ENCODE measurements at places on chromosomes 1 and 21.

- DNase-seq: no peak
These were observed 116.8 kb downstream of the CASZ1 start for GRCh38 chr1:10679496-10680220.

DNA sequence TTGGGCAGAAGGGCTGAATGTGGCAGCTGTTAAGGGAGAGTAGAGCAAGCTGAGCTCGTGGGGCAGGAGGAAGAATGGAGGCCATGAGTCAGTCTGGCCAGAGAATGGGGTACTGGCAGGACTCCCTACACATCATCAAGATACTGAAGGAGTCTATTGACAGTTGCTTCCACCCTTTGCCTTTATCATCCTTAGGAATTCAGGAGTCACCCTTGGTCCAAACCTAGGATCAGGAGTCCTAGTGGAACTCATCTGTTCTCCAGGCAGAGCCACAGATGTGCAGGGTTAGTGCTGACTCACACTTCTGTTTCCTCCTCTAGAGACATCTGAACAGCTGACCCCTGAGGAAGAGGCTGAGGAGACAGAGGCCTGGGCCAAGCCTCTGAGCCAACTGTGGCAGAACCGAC, 18.7 kb upstream of the ST3GAL3 start:
- DNase-seq: no peak

GRCh38 chr1:68473060-68473459, 23.3 kb upstream of the RPE65 start:
- no peak for DNase-seq

GRCh38 chr21:16185766-16186165, 456.0 kb downstream of the USP25 start:
- DNase-seq: no peak

DNA sequence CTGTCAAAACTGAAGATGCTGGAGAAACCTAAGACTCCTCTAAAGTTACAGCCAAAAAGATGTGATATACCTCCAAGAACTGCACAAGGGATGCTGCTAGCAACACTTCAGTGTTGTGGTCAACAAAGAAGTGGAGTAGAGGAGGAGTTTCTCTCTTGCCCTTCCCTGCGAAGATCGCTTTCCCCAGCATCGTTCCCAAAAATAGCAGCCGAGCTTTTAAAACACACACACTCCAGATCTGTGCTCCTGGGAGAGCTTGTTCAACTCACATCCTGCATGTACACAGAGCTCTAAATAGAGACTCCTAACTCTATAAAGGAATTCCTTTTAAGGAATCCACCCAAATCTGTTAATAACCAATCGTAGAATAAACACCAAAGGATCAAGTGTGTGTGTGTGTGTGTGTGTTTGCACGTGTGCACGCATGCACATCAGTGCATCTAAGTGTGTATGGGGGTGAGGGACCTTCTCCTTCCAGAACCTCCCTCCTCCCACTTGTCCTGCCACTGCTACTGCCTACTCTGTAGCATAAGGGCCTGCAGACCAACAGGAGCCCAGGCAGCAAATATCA, 58.5 kb downstream of the PSMG1 start:
- DNase-seq: no peak

- DNase-seq: peak; percentile 7
These were observed 358.1 kb downstream of the LRRIQ3 start for GRCh38 chr1:73839922-73840321.

Data from activated CD4-positive, alpha-beta T cell treated with anti-CD3 and anti-CD28 coated beads, Interleukin-2, amount 10 ng/mL, durations not matched to agents 7 days and 5 days (primary cell).